ENCODE measurements at places on chromosomes 4 and X.

DNA sequence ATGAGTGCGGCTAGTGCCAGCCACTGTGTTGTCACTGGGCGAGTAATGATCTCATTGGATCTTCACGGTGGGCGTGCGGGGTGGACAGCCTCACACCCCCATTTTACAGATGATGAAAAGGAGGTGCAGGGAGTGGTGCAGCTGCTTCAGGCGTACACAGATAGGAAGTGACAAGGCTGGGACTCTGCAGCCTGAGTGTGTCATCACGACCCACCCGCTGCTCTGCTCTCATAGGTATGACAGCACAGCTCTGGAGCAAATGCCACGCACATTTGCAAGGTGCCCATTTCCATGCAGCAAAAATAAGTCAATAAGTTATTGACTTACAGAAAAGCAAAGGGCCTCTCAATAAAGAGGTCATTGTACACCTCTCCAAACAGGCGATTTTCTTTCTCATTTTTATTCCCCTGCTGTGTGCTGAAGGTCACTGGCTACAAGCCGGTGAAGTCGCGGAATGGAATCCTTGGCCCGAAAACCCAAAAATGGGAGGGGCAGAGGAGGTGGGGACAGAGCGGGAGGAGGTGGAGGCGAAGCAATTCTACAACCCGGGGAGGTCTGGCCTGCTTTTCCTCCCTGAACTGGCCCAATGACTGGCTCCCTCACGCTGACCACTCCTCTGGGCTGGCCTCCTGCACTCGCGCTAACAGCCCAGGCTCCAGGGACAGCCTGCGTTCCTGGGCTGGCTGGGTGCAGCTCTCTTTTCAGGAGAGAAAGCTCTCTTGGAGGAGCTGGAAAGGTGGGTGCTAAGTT is at the start of gene SOD3:
SOD3 (plus strand) TSS at position 658 of the 750 bp plus-strand sequence. CDS start 3,949 bp downstream, outside the sequence.
- no peak for DNase-seq

DNA sequence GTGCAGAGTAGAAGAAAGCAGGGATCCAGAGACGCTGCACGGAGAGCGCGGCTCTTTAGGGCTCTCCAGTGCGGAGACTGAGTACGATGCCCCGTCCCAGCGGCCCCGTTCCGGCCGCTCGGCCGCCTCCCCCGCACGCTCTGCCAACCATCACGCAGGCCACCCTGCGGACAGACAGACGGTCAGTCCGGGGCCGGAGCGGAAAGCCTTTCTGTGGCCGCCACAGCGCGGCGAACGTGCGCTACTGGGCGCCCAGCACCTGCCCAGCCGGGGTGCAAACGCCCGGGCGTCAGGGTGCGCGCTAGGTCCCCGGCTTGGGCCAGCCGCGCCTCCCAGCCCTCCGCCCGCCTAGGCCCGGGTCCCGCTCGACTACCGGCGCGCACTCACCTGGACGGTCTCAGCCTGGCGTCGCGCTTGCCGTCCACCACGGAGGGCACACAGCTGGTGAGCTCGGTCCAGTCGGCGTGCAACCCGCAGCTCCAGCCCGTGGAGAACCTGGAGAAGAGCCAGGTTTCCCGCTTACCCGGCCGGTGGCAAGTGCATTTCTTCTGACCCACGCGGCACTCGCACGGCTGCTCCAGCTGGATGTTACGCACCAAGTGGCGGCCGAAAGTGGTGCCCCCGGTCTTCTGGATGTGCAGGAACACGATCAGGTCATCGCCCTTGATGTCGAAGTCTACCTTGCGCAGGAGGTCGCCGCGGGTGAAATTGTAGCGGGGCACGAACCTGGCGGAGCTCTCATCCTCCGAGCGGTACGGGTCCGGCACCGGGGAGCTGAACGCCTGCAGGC is 1.8 kb downstream of the HS6ST2 start:
- no peak for DNase-seq

DNA sequence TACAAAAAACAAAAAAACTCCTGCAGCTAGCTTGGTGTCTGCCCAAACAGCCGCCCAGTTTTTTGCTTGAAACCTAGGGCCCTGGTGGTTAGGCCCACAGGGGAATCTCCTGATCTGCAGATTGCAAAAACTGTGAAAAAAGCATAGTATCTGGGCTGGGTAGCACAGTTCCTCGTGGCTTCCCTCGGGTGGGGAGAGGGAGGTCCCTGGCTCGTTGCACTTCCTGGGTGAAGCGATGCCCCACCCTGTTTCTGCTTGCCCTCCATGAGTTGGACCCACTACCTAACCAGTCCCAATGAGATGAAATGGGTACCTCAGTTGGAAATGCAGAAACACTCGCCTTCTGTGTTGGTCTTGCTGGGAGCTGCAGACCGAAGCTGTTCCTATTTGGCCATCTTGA is 18.6 kb upstream of the BRWD3 start:
- no peak for DNase-seq

DNA sequence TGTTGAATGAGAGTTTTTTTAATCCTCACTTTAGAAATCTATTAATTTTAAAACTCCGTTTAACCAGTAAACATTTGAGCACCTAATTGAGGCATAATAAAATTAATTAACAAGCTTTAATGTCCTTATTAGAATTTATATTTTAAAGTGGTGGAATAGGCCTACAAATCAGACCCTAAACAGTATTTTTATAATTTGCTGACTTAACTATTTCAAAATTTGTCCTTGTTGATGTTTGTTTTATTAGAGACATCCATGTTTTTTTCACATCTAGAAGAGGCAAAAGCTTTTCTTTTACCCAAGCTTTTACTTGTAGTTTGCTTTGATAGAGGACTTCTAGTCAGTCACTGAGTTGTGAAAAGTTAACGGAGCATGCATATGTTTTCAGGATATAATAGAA is 3.8 kb downstream of the SAP30 start:
- DNase-seq = no peak

DNA sequence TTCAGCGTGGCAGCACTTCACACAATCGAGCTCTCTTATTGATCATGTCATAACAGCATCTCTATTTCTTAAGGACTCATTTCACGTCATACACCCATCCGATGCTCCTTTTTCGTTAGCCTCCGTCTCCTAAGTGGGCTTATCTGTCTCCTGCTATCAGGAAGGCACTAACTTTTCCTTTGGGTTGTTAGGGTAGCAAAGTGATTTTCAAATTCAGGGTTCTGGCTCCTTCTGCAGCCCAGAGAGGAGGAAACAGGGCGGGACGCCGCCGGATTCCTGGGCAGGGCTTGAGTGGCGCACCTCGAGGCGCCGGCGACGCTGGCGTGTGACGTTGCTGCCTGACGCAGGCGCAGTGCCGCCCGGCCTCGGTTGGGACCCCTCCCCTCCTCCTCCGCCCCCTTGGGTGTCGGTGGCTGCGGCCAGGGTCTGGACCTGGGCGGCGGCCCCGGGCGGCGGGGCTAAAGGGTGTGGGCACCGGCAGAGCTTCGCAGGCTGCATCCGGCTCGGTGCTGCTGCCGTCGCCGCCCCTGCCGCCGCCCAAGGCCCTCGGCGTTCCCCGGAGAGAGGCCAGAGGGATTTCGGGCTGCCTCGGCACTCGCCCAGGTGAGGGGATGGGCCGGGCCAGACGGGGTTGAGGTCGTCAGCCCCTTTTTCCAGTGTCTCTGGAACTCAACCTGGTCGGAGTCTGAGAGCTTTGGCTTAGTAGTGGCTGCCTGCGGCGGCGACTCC is at the start of gene BLTP1:
BLTP1 (plus strand) TSS at position 350 of the 729 bp plus-strand sequence. CDS start 18,317 bp downstream, outside the sequence.
- peak; percentile 90 for DNase-seq

Measured in activated CD4-positive, CD25-positive, alpha-beta regulatory T cell treated with anti-CD3 and anti-CD28 coated beads, Interleukin-2, amount 50 U/mL, for 72 hours (primary cell).